Stimulated activated CD4-positive, alpha-beta T cell treated with anti-CD3 and anti-CD28 coated beads, Interleukin-15, amount 100 ng/mL, for 1 hour (primary cell): ENCODE measurements at places on chromosomes 12 and 14.

DNA sequence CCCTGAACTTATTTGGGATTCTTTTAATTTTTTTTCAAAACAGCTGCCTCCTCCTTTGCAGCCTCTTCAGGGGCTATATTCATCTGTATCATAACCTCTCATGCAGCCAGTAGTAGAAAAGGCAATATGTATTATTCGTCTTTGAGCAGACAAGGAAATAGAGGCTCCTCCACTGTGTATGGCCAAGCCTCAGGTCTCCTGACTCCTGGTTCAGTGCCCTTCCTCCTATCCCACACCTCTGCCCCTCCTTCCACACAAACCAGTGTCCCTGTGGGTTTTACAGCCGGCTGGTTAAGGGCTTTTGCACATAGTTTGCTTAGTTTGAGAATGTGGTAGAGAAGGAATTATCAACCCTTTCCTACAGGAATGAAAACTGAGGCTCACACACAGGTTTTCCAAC, 8.8 kb upstream of the ACVRL1 start:
- DNase-seq, result no peak

DNA sequence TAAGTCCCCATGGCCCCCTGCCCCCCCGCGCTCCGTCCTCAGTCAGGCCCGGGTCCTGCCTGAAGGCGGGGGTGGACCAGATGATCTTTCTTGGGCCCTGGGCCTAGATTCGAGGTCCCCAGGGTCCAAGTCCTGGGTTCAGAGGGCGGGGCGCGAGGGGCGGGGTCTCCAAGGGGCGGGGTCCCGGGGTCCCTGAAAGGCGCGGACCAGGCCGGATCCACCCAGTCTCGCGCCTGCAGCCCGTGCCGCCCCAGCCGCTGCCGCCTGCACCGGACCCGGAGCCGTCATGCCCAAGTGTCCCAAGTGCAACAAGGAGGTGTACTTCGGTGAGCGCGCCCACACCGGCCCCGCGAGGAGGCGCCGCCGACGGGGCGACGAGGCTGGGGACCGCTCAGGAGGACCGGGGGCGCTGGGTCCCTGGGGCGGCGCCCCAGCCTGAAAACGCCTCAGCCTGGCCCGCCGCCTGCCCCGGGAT, 325 bp downstream of the CRIP1 start:
- peak; percentile 54 for DNase-seq

- DNase-seq, result no peak
These were observed 404.3 kb downstream of the TMEM117 start for GRCh38 chr12:44240186-44240585.

GRCh38 chr14:72941286-72941985, 15.2 kb downstream of the DCAF4 start:
- no peak for DNase-seq

DNA sequence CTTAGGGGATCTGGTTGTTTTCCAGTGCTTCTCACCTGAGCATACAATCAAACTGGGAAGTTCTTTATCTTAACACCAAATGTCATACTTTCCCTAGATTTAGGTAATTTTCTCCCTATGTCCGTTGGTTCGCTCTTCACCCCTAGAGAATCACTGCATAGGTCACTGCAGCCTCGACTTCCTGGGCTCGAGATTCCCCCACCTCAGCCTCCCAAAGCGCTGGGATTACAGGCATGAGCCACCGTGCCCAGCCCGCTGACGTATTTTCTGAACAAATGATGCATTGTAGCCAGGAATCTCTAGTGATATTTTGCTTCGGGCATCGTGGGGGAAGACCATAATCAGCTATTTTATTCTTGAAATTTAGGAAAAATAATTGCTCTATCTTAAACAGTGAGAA, 1.1 kb upstream of the RPL41 start:
- DNase-seq, result no peak

DNA sequence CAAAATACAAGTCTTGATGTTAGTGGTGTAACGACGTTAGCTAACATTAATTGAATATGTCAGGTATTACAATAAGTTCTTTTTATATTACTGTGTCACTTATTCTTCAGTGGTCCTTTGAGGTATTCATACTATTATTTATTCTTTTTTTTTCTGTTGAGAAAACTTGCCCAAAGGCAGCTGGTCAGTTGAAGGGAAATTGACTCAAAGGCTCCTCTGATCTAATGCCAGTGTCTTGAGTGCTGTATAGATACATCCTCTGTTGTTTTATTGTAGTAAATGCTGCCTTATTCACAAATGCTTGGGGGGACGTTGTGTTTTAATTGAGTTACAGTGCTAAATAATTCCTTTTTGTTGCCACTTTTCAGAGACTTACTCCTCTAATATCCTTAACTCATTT, 23.0 kb downstream of the SCYL2 start:
- DNase-seq, result no peak

GRCh38 chr12:106112145-106112821, 26.5 kb downstream of the NUAK1 start:
- DNase-seq, result no peak

DNA sequence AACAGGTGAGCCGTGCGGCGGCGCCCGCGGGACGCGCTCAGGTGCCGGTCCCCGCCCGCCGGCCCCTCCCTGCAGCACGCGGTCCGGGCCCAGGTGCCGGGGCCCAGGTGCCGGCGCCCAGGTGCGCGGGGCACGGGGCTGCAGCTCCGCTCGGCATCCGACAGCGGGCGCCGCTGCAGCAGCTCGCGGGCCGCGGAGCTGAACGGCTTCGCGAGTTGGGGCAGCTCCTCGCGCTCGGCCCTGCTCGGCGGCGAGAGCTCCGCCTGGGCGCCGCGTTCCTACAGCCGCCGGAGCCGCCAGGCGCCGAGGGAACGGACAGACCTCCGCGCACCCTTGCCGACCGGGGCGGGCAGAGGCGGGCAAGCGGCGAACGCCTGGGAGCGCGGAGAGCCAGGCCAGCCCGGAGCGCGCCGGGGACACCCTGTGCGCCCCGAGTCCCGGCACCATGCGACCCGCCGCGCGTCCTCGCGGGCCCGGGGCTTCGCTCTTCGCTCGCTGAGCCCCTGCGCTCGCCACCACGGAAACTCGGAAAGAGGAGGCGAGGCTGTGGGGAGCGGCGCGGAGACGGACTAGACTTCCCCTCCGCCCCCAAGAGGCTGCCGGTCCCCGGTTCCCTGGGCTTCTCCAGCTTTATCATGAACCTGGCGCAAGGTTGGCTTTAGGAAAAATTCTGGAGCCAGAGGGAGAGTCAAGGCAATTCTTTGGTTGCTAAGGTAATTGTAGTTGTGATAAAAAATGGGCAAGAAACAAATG, at the start of gene RGS6:
RGS6 (plus strand) TSS at position 201 of the 753 bp plus-strand sequence.
- peak; percentile 4 for DNase-seq

DNA sequence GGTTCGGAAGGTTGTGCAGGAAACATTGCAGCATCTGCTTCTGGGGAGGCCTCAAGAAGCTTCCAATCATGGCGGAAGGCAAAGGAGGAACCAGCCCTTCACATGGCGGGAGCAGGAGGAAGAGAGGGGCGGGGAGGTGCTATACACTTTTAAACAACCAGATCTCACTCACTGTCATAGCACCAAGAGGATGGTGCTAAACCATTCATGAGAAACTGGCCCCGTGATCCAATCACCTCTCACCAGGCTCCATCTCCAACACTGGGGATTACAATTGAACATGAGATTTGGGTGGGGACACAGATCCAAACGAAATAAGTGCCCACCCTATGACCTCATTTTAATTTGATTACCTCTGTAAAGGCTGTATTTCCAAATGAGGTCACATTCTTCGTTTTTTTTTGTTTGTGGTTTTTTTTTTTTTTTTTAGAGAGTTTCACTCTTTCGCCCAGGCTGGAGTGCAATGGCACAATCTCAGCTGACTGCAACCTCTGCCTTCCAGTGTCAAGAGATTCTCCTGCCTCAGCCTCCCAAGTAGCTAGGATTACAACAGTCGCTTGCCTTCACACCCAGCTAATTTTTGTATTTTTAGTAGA, 11.4 kb upstream of the ORAI1 start:
- DNase-seq, result no peak

DNA sequence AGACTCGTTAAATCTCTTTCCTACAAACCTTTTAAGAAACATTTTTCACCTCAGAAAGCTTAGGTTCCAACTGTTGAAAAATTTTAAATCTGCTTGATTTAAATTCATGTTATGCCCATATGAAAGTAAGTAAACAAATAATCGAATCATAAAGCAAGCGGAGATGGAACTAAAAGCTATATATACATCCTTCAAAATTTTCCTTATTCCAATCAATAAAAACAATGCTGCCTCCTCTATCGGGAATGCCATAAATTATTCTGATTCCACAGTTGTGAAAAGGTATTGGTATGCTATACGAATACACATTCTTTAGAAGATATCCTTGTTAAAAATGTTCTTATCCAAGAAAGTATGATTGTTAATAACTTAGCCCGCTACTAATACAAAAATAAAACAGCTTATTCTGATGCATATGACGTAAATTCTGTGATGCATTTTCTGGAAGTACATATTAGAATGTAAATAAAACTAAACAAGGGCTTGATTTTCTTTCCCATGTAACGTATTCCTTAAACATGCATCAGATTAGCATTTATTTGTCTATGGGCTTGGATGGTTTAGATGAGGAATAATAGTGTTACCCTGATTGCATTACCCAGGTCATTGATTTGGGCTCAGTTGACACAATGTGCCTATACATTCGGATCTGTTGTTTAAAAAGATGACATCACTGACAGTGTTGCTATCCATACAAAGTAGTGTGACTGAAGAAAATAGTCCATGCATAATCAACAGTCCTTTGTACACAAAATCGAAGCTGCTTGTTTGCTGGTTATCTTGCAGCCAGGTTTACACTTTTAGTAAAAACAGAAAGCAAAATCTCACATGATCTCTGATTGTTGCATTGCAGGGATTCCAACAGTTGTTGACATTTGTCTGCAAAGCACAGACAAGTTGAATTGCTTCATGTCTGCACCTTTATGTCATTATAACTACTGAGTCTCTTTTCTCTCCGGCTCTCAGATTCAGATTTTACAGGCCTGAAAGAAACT, 656 bp upstream of the DTD2 start:
- no peak for DNase-seq

- DNase-seq, result no peak
These were observed 172.8 kb upstream of the PLEKHG7 start for GRCh38 chr12:92529944-92530343.

DNA sequence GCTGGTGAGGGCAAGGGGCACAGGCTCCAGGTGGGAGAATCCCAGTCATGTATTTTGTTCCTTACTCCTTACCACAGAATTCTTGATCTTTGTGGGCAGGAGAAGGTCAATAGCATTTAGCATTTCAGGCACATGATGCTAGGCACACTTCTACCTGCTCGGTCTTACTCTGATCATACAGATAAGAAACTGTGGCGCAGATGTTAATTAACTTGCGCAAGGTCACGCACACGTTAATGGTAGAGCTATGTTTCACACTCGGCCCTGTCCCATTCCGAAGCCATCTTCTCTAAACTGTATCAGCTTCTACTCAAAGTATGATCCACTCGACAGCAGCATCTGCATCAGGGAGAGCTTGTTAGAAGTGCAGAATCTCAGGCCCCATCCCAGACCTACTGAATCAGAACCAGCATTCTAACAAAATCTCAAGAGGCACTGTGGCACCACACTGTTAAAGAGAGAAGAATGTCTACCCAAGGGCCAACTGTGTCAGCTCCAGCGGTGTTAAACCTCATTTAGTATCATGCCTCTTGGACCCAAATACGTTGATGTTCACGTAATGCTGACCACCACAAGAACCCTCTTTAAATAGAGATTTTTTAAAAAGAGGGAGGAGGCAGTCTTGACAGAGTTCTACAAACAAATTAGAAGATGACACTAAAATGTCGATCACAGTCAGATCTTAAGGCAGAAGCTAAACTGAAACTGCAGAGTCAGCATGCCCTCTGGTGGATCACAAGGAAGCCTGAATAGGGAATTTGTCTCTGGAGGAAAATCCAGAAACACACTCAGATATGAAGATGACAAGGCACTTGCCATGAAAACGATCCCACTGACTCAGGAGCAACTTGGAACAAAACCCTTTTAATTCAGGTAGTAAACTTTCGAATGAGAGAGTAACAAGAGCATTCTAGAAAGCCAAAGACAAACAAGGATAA, 7.3 kb downstream of the STXBP6 start:
- DNase-seq, result no peak
